ENCODE measurements at places on chromosomes 6 and 20.

GRCh38 chr20:24771542-24772061 is 177.5 kb upstream of the CST7 start:
- no peak for DNase-seq

DNA sequence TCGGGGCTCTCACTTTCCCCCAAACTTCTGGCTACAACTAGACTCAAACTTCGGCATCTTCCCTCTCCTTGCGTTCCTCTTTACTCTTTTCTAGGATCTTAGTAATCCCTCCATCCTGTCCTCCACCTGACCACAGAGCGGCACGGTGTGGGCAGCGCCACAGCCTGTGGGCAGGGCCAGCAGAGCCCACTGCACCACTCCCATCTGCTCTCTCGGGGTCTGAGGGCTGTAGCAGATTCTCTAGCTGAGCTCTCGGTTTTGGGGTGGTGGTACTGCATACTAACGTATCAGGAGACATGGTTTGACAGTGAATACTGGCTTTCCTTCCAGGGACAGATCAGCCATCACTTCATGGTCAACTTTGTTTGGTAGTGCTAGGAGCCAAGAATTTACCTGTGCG is 57.4 kb downstream of the EZR start:
- no peak for DNase-seq

- no peak for DNase-seq
These were observed 24.1 kb upstream of the MAP3K7 start for GRCh38 chr6:90610751-90611542.

DNA sequence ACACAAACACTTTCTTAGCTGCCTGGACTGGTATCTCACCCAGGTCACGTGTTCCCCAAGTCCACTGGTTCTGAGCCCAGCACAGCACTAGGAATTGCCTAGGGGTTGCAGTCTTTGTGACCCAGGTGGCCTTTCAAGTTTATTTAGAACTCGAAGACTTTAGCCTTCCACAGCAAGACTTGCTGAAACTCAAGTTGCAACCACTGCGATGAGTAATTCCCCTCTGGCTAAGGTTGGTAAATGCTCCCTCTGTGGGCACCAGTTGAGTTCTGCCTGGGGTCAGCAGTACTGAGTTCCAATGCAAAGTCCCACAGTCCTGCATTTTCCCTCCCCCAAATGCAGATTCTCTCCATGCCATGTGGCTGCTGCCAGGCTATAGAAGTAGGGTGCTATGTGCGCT is 77.6 kb upstream of the MOCS1 start:
- no peak for DNase-seq

- no peak for DNase-seq
These were observed 211.3 kb upstream of the RUNX2 start for GRCh38 chr6:45116714-45117410.

DNA sequence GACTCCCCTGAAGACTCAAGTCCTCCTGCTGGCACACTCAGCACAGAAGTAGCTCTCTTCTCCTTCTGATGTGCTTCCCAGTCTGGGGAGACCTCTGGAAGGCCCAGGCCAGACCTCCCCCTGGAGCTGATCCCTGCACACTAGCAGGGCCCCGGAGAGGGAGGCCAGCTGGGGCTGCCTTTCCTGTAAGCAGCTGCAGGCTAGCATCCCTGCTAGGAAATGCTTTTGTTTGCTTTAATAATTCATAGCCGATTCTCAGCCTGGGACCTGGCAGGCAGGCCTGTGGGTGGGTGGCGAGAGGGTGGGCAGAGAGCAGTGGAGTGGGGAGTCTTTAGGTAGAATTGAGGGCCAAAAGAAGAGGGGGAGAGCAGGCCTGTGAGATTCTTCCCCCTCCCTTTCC is 5.2 kb downstream of the EBF4 start:
- no peak for DNase-seq

GRCh38 chr20:63701051-63701328 is 4.5 kb downstream of the TNFRSF6B start:
- DNase-seq = no peak

GRCh38 chr6:162862941-162863340 is 135.2 kb downstream of the PACRG start:
- DNase-seq = no peak

All from GM18507 (cell line).